T-cell (primary cell): ENCODE measurements at places on chromosomes 7 and 10. TPM values are rescaled to one million over a fixed set of nuclear protein-coding genes. Genes with fewer than 3 reads are reported as not detected.

The RBAK gene
- 17.4 TPM for total RNA-seq

The CLIP2 gene
- total RNA-seq: 3.1 TPM

The GBX1 gene
- not detected for total RNA-seq

The TBX20 gene
- total RNA-seq: 0.37 TPM

The ZNF365 gene
- total RNA-seq: 2.0 TPM

The BUD31 gene
- 63.2 TPM for total RNA-seq

The NAMPT gene
- total RNA-seq: 22.4 TPM
